Astrocyte (in vitro differentiated cells and primary cell): ENCODE measurements at places on chromosomes 6 and 20. TPM values are rescaled to one million over a fixed set of nuclear protein-coding genes. Genes with fewer than 3 reads are reported as not detected.

- DNase-seq: no peak
Observed at GRCh38 chr6:6912817-6913744, 194.7 kb upstream of the RREB1 start.

The MAPK13 gene
- 4.5 and 5.8 TPM in 2 replicates for total RNA-seq

DNA sequence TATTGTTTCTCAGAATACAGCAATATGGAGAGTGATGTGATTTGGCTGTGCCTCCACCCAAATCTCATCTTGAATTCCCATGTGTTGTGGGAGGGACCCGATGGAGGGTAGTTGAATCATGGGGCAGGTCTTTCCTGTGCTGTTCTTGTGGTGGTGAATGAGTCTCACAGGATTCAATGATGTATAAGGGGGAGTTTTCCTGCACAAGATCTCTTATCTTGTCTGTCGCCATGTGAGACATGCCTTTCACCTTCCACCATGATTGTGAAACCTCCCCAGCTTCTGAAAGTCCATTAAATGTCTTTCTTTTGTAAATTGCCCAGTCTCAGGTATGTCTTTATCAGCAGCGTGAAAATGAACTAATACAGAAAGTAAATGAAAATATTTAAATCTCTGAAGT, 234.8 kb upstream of the TENT5A start:
- DNase-seq: no peak

The AVP gene
- not detected in 2 replicates for total RNA-seq

DNA sequence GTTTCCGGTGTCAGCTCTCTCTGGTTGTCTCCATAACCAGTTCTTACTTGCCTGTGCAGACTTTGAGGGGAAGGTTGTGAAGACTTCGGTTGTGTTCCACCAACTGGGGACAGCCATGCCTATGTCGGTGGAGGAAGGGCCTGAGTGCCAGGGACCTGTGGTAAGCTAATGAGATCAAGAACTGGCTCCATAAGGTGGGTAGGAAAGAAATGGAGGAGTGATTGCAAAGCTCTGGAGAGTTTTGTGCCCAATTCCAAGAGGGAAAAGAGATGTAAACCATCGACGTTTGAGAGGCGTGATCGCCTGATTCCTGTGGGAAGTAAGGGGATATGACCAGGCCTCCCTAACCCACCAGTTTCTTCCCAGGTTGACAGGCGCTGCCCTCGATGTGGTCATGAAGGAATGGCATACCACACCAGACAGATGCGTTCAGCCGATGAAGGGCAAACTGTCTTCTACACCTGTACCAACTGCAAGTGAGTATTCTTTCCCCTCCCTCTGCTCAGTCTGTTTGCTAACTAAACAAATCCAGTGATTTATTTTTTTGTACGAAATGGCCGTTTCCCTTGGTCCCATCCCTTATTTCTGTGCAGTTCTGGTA, 893 bp downstream of the POLR1H start:
- DNase-seq: peak; percentile 26

DNA sequence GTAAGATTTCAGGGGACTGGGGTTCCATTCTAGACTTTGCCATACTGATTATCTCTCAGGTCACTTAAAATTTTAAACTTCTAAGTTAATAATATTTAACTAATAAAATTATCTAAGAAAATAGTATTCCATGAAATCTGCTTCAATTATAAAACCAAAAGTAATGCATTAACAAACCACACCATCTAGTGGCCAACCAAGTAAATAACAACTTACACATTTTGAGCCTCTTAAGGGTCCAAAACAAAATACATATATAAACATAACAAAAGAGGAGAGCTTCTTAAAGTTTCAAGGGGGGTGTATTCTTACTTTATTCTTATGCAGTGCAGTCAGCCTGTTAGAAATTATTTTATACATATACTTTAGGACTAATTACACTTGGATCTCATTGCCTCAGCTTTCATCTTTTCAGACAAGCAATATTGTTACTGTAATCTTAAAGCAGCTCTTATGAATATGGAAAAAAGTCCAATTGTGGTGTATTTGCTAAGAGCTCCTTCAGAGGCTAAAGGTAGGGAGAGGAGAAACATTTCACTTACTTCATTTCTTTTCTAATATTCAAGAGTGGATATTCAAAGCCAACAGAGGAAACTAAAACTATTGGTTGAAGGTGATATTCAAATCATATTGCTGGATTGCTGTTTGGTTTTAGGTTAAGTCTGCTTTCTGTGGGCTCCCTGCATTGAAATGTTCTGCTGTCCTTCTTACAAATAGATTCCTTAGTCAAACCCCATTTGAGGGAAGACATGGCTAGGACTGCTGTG, 199.7 kb upstream of the SIM1 start:
- DNase-seq: peak; percentile 14
